ENCODE measurements at places on chromosomes 6 and 20. TPM values are rescaled to one million over a fixed set of nuclear protein-coding genes. Genes with fewer than 3 reads are reported as not detected.

Gene TENT5A
- total RNA-seq, result 11.7 TPM

Gene GSTA2
- not detected for total RNA-seq

Gene LAMP5
- not detected for total RNA-seq

Gene HLA-G
- not detected for total RNA-seq

Gene TBX18
- total RNA-seq, result 45.5 TPM

Gene SEC63
- 19.6 TPM for total RNA-seq

Gene ESF1
- total RNA-seq, result 6.5 TPM

Gene MUCL3
- total RNA-seq, result not detected
